Right renal pelvis (tissue), 4 donors: ENCODE measurements at places on chromosomes 5 and 9. TPM values are rescaled to one million over a fixed set of nuclear protein-coding genes. Genes with fewer than 3 reads are reported as not detected.

Gene STC2
- polyA plus RNA-seq: 2.3 TPM

GRCh38 chr5:160787240-160787639 is 64.8 kb downstream of the ATP10B start:
- DNase-seq: no peak

- no peak for DNase-seq
These were observed 5.0 kb downstream of the IL7R start for GRCh38 chr5:35861718-35862117.

DNA sequence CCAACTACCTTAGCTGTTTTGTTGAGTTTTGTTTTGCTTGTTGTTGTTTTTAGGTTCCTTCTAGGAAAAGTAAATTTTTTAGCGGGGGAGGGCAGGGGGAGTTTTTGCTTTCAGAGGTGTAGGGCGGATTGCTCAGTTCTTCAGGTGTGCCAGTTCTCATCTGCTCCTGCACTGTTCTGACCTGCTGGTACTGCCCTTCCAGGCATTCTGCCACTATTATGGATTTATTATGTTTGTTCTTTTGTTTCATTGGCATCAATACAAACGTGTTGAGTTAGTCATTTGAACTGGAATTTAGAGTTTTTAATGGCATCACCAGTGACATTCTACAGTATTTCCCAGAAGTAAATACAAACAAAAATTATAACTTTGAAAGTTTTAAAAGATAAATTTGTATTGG is 26.0 kb downstream of the ERCC6L2 start:
- no peak for DNase-seq

GRCh38 chr9:73265876-73266275 is 114.2 kb downstream of the ANXA1 start:
- DNase-seq: no peak

Gene SPAAR
- 1.6 TPM for polyA plus RNA-seq

Gene QSOX2
- 17.5 TPM for polyA plus RNA-seq

GRCh38 chr5:168261227-168261571 is 30.2 kb upstream of the WWC1 start:
- DNase-seq: no peak

Gene IFNK
- not detected for polyA plus RNA-seq

- DNase-seq: no peak
These were observed 45.6 kb upstream of the FCN2 start for GRCh38 chr9:134834957-134835419.

Gene ZNF618
- 40.2 TPM for polyA plus RNA-seq

GRCh38 chr5:6788439-6788838 is 75.2 kb downstream of the TENT4A start:
- no peak for DNase-seq
